Activated CD4-positive, alpha-beta T cell treated with anti-CD3 and anti-CD28 coated beads for 4 hours (primary cell): ENCODE measurements at places on chromosomes 11 and 22.

DNA sequence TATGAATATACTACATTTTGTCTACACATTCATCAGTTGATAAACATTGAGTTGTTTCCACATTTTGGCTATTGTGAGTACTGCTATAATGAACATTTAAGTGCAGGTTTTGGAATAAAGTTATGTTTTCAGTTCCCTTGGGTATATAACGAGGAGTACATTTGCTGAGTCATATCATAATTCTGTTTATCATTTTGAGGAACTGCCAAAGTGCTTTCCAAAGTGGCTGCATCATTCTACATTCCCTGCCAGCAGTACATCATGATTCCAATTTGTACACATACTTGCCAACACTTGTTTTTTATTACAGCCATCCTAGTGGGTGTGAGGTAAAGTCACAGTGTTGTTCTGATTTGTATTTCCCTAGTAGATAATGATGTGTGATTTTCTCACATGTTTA lies 1458.6 kb upstream of the TENM4 start:
- DNase-seq = no peak

DNA sequence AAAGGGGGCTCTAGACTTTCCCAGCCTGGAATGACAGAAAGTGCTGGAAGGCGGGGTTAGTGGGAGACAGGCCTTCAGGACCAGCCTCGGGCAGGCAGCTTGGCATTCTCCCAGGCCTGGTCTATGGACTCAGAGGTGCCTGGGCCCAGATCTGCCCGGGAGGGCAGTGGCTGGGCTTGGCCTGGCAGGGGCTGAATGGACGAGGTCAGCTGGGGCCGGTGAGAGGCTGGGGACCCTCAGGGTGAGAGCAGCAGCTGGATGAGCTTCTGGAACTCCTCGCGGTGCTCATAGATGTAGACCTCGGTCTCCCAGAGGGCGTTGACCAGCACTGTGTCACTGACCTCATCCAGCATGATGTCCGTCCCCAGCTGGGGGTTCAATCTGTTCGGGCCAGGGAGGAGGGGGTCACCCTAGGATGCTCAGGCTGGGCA lies 1.5 kb upstream of the BAIAP2L2 start:
- no peak for DNase-seq

DNA sequence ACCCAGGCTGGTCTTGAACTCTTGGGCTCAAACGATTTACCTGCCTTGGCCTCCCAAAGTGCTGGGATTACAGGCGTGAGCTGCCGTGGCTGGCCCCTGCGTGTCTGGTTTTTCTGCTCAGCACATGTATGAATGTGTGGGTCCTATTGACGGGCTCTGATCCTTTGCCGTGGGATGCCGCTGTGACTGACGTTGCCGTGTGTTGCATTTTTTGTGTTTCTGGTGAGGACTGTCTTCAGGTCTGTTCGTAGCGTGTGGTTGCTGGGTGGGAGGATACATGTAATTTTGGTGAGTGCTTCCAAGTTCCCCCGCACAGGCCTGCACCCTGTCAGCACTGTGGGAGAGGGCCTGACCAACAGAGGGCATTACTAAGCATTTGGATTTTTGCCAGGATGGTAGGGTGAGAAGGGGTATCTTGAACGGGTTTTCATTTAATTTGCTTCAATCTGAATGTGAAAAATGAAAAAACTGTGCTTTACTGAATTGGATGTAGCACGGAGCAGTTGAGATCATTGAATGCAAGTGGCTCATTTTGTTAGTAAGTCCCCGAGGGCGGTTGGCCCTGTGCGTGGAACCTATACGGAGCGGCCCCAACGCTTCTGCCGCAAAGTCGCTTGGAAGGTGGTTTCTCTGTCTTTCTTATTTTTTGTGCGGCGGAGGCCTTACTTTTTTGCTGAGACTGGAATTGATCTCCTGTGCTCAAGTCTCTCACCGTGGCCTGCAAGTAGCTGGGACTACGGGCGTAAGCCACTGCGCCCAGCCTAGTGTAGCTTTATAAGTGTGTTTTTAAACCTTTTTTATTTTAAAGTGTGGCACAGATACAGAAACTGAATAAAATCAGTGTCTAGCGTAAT lies 8.2 kb downstream of the ZBED4 start:
- no peak for DNase-seq

DNA sequence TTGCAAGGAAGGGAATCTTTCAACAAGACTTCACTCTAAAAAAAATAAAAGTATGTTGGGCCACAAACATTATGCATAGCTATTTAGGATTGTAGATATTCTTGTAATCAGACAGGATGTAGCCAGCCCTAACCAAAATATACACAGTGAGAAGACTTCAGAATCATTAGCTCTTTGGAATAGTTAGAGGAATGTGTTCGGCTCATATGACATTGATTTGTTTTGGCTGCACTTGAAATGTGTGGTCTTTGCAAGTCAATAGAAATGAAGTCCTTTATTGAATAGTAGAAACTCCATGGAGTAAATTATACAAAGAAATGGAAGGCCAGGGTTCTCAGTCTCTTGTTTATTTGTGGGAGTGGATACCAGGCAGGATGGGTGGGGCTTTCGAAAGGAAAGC lies 692.1 kb downstream of the NTM start:
- DNase-seq = no peak

GRCh38 chr11:132423266-132423665 lies 1052.9 kb downstream of the NTM start:
- no peak for DNase-seq

DNA sequence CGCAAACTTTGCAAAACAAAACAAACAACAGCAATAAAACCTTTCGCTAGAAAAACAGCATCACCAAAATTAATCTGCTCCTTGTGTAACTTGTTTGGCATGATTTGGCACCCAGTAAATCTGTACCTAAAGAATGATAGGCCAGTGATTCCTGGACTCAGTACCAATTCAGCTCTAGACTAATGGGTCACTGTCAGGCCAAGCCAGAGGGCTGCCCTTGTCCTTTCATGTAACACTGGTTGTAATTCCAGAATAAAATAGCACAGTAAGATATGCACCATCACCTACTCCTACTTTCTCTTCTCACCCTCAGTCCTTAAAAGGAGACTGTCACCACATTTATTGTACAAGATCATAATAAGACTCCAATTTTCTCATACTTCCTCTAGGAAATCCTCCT lies 341.6 kb upstream of the PITPNB start:
- DNase-seq = no peak
